Head of caudate nucleus (tissue), 42 donors: ENCODE measurements at places on chromosomes 3 and 15.

- DNase-seq, result no peak
Observed at GRCh38 chr3:189108735-189109134, 63.0 kb upstream of the TPRG1 start.

DNA sequence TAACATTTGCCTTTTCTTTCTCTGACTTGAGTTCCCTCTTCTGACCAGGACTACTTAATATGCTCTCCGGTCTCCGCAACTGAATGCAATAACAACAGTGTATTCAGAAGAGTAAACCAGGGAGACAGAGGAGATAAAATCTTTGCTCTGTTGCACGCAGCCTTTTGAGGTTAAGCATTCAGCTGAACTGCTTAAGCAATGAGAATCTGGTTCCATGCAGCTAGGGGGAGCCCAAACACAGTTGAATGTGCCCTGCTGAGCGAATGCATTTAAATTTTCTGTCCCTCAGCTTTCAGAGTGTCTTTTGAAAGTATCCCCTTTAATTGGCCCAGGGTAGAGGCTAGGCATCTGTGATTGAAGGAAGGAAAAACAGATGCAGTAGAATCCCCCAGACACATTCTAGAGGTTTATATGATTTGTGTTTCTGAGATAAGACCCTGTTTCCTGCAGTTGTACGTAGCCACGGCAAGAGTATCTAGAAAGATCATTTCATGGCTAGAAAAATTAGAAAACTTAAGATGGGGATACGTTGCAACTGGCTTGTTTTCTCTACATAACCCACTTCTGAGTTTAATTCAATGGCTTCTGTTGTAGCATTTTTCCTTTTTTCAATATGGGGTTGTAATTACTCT is 309.6 kb downstream of the TUSC7 start:
- DNase-seq, result peak; percentile 81

DNA sequence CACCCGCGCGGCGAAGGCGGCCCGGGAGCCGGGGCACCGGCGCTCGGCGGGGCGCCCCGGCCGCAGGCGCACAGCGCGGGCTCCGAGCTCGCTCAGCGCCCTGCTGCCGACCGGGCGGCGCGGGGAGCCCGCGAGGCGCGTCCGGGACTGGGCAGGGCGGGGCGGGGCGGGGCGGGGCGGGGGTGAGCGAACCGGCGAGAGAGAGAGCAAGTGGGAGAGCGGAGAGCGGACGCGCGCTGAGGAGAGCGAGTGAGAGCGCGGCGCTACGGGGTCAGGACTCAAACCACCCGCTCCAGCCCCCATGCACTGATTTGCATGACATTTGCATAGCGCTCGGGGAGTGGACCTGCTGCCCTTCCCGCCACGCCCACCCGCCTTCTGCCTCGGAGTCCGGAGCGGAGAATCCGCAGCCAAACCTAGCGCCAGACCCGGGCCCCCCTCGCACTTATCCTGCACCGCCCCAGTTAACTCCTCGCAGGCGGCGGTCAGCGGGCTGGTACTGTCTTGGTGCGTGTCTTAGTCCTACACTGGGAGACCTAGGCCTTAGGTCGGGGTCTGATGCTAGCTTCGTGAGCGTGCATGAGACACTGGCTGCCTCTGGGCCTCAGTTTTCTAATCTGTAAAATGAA is at the start of gene MYLK:
TSS of gene MYLK (minus strand) at position 130 of the 629 bp plus-strand sequence. CDS start 90,491 bp downstream, outside the sequence.
- peak; percentile 45 for DNase-seq

GRCh38 chr3:71304684-71305083 is 278.8 kb downstream of the FOXP1 start:
- DNase-seq, result peak; percentile 48

DNA sequence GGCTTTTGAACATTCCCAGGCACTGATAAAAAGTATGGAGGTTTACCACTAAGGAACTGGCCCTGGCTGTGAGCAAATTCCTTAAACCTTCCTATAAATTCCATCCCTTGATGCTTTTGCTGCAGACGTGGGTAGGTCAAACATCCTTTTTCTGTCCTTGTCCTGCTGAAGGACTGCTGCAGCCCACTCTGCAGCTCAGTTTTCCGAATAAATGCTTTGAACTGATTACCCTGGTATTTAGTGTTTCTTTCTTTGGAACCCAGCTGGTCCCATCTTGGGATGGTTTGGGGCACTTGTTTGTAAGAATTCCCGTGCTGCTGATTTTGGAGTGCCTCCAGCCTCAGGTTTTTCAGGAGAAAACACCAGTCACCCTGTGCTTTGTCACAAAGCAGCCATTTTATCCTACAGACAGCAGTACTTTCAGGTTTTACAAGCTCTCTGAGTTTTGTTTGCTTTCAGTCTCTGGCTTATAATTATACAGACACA is 815.9 kb downstream of the VGLL3 start:
- DNase-seq, result no peak

DNA sequence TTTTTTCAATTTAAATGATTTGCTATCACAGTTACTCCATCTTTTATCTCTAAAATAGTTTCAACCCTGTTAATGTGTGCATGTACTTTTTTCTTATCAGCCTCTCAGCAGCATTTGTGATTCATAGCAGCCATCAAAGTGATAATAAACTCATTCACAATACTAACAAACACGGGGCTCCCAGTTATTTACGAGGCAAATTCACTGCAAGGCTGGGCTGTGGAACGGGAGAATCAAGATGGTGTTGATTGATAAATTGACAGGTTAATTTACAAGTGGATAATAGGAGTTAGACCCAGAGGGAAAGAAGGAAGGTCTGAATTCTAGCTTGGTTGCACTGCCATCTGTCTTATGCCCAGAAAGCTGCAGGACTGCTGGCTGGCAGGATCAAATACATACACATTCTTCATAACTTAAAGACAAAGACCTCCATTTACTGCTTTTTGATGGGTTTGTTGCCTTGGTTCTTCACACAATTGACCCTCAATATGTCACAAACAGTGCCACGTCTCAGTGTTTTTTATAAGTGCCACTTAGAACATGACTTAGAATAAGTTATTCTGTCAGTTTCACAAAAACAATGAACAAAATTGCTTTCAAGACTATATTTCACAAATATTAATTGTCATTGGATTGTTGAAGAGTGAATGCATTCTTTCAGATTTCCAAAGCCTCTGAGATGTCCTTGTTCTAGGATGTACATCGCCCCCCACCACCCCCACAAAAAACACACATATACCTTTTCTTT is 562.8 kb downstream of the NR2F2 start:
- DNase-seq, result no peak

DNA sequence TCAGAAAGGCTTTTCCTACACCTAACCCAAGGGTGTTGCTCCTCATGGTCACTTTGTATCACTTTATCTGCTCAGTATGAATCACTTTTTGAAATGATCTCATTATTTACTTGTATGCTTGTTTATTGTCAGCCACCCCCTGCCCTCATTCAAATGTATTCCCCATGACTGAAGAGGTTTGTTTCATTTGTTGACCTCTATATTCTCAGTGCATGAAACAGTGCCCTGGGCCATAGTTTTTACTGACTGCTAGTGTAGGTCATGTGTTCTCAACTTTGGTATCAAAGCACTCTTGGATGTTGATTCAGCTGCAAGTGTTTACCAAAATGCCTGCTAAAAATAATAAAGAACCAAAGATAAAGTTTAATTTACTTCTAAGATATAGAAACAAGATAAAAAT is 381.7 kb upstream of the ARPP21 start:
- no peak for DNase-seq

DNA sequence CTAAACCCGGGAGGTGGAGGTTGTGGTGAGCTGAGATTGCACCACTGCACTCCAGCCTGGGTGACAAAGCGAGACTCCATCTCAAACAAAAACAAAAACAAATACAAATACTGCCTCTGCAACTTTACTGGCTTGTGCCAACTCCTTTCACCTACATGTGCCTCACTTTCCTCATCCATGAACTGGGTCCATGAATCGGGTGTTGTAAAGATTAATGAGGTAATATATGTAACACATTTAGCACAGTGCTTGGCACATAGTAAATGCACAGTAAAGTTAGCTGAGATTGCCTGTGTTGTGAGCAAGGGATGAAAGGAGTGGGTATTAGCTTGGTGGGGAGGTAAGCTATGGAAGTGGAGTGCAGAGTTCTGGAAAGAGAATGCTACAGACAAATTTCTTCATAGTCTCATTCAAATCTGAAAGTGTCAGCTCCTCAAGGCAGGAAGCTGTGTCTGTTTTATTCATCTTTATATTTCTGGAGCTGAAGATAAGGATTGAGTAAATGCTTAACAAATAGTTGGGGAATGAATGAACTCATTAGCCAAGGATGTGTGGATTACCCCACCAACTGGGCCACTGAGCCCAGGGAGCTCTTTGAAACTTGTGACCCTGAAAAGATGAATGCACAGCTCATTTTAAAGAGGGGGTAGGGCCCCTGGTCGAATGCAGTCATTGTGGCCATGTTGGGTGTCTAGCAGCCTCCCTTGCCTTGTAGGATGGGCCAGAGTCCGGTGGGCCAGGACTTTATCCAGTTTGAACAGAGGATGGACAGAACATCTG is 7.7 kb upstream of the CDCP1 start:
- DNase-seq, result no peak

- no peak for DNase-seq
Observed at GRCh38 chr3:190252080-190252479, 70.2 kb downstream of the CLDN1 start.

DNA sequence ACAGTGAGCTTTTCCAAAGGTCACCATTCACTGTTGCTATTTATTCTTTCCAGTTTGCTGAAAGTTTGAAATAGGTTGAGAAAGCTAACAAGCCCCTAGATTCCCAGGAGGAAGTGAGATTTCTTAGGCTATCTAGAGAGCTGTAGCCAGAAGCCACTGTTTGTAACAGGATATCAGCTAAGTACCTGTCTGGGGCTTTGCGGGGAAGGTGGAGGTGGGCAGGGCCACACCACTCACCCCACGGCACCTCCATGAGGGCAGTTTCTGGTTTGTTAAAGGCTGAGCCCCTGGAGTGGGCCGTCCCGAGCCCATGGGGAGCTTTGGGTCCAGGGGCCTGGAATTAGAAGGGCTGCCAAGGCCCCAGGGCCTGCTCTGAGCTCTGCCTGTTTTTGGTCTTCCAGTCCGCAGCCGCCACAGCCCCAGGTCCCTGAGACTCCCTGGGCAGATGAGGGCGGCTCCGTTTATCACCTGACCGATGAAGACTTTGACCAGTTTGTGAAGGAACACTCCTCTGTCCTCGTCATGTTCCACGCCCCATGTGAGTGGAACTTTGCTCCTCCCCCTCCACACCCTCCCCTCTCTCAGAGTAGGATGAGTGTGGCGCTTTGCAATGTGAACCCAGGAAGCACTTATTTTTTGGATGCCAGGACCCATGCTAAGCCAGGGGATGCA is 63.4 kb downstream of the PDIA5 start:
- DNase-seq, result no peak

GRCh38 chr3:48301800-48302166 is 31.7 kb downstream of the SPINK8 start:
- no peak for DNase-seq

DNA sequence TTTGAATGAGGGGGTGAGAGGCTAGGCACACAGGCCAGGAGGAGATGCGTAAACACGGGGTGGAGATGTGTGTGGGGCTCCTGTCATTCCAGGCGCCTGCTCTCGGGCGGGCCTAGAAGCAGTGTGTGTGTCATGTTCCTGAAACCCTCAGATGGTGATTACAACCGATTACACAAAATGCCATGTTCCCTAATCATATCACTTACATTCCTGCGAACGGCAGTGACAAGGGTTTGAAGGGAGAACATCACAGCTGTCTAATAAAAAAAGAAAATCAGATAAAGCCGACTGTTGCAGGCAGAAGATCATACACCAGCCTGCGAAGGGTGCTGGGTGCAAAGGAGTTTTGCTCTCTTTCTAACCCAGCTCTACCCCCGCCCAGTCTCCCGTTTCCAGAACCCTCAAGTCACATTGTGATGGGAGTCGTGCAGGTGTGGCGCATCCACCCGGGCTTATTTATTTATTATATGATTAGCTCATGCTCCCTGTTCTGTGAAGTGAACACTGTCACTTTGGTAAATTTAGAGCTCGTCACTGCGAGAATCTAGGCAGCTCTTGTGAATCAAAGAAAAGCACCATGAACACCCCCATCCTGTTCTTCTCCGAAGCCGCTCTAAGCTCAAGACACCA is 140.3 kb downstream of the NR2F2 start:
- peak; percentile 62 for DNase-seq

DNA sequence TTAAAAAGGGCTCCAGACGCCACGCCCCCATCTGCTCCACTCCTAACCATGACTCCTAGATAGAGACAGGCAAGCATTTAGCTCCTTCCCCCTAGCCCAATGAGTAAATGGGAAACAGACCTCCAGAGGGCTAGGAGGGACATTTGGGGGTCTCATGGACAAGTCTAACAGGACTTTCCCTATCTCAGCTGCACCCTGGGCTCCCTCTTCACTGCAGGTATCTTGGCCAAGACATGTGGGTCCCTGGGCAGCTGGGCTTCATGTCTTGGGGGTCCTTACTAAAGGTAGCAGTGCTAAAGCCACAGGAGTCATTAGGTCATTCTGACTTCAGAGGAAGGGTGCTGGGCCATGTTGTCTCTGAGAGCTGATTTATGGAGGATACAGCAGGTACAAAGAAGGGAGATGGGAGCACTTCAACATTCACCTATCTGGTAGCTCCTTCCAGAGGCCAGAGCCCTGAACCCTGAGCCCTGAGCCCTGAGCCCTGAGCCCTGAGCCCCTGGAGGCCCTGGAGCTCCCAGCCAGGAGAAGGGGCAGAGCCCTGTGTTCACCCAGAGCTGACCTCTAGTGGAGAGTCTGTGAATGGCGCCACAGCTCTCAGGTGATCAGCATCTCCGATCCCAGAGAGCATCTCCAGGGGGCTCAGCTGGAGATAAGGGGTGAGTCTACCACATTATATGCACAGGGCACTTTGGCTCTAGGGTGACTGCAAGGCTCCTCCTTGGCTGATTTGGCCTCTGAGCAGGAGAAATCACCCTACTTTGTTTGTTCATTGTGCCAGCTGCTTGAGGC is 40.1 kb upstream of the EPHB1 start:
- no peak for DNase-seq

DNA sequence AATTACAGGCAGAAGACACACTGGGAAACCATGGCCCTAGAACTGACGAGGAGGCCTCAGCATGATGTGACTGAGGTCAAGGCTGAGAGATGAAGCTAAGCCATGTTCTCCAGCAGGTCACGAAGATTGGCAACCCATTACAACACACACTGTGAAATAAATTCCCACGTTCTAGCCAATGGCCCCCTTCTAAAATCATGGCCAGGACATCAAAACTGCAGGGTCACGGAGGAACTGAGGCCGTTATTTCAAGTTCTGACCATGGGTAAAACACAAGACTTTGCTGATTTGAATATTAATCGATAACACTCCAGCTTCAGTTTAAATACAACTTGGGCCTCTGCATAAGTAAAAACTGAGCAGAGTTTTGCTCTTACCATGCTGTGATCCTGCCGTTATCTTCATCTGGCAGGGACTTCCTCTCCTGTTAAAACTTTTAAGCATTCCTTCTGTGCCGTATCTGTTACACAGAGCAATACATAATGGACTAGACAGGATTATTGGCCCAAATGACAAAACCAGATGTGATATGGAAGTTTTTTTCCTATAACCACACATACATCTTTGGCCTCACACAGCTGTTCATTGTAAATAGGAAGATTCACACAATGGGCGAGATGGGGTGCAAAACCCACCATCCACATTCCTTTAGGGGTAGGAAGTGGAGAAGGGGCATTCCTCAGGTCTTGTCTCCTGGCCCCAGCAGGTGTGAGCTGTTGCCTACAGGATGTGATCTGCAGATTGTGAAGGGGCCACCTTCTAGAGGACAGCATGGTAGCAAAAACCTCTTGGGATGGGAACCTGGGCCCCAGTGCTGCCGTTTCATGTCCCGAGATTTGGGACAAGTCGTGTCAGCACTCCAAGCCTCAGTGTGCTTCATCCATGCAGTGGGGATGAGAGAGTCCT is 207.4 kb downstream of the OPA1 start:
- DNase-seq, result no peak

GRCh38 chr15:62469874-62470688 is 305.0 kb upstream of the C2CD4B start:
- no peak for DNase-seq

- no peak for DNase-seq
Observed at GRCh38 chr3:33089515-33089914, 7.4 kb downstream of the GLB1 start.
